SIG-M5 (cell line): ENCODE measurements at places on chromosomes 16 and 17.

- peak; percentile 39 for DNase-seq
Measured at GRCh38 chr17:48816774-48817590, at the start of gene TTLL6. Gene TTLL6 (minus strand): TSS chr17:48817229. CDS start chr17:48817072, 157 bp downstream.

- DNase-seq = no peak
Measured at GRCh38 chr16:56858374-56858773, 6.6 kb upstream of the SLC12A3 start.

DNA sequence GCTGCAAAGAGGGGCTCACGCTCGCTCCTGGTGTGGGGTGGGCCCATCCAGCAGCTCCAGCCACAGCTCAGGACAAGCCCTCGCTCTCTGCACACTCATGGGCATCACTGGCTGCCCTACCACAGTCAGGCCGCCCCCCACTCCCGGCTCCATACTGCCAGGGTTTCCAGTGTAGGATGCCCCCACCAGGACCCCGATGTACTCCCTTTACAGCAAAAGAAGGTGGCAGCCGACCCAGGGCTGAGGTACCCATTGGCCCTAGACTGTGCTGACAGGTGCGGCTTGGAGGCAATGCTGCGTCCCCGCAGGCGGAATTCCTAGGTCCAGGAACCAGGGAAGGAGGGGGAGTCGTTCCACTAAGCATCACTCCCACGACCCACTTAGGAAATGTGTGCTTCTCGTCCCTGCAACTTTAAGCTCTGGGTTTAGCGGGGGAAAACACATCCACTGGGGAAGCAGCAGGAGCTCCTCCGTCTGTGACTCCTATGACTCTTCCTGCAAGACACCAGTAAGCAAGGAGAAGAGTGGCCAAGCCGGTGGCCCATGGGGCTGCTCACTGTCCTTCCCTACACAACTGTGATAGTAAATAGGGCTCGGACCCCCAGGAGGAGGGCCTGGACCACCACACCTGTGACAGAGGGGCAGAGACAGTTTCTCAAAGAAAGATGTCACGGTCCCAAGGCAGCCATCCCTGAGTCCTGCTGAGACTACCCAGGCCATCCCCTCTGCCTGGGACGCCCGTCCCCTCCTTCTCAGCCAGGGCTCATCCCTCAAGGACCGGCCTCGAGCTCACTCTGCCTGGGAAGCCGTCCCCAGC lies 13.1 kb downstream of the CORO7 start:
- DNase-seq = no peak

DNA sequence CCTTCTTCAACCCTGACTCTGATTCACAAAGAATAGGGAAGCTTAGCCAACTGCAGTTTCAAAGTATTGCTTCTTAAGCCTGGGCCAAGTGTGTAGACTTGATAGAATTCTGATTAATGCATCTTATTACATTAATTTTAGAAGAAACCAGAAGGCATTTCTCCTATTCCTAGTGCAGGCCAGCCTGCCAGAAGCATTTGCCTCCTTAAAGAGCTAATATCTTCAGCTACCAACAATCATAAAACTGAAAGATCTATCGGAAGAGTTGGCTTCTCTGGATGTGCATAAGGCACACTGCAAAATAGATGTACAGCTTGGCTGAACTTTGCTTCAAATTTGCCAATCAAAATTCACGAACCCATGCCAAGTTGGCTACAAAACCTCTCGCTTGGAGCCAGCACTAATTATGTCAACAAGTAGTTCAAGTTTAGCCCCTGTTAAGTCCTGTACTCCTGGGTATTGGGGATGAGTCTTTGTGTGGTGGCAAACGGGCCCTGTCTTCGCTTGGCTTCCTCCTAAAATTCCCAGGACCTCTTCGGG lies 717.8 kb downstream of the WWOX start:
- no peak for DNase-seq

GRCh38 chr17:395179-395578 lies 42.6 kb upstream of the RPH3AL start:
- DNase-seq = no peak

DNA sequence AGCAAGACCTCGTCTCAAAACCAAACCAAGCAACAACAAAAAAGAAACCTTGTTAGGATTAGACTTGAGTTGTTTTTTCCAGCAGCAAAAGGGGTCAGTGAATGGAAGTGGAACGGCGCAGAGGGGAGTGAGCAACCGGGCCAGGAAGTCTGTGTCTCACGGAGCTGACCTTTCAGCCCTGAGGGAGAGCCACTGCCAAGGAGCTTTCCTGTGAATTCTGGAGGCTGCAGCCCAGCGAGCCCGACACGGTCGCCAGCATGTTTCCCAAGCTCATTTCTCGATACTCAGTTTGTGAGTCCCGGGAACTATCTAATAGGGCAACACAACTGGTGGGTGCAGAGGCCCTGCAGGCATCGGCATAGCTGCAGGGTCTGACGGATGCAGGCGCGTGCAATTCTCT lies 19.6 kb downstream of the TELO2 start:
- DNase-seq = no peak
